NB4 (cell line): ENCODE measurements at places on chromosomes 12 and 14.

DNA sequence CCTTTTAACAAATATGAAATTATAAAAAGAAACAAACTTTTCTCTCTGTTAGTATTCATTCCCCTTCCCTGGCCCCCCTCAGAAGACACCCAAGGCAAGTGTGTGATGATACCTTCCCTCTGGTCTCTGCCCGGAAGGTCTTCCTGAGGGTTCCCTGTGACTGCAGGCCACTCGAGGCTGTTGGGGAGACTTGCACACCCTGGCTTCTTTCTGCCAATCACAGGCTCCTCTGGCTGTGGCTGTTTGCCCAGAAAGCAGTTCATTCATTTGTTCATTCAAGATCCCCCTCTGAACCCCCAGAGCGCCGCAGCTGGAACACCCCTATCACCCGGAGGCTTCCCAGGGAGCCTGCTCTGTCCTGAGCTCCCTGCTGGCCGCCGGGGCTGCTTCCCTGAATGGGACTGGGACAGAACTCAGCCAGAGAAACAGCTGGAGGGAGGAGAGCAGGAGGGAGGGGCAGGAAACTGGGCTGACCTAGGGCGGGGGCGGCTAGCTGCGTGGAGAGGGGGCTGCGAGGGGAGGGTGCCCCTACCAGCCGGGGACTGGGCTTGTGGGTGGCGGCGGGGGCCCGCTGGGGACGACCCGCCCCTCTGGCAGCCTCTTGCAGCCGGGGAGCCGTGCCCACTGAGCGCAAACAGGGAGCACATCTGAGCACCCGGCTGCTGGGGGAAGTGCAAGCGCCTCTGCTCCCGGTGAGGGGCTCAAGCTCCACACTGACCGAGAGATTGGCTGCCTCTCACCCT, at the start of gene CMKLR1:
Gene CMKLR1 (minus strand): TSS at position 397 of the 743 bp plus-strand sequence. CDS start 45,720 bp downstream, outside the sequence.
- DNase-seq = peak; percentile 63

GRCh38 chr12:47820631-47821345, 1.1 kb upstream of the HDAC7 start:
- DNase-seq = no peak

GRCh38 chr12:81095501-81096232, 17.8 kb downstream of the ACSS3 start:
- DNase-seq = no peak

- no peak for DNase-seq
Measured at GRCh38 chr14:101463566-101464171, 97.6 kb upstream of the DIO3 start.

- no peak for DNase-seq
Measured at GRCh38 chr12:110578694-110579534, 4.2 kb downstream of the PPTC7 start.

GRCh38 chr12:65640489-65640901, 183.8 kb upstream of the HMGA2 start:
- peak; percentile 23 for DNase-seq

GRCh38 chr14:94126800-94127199, 2.6 kb downstream of the IFI27L2 start:
- DNase-seq = no peak

GRCh38 chr14:23115039-23115731, 3.9 kb downstream of the CEBPE start:
- DNase-seq = peak; percentile 83

DNA sequence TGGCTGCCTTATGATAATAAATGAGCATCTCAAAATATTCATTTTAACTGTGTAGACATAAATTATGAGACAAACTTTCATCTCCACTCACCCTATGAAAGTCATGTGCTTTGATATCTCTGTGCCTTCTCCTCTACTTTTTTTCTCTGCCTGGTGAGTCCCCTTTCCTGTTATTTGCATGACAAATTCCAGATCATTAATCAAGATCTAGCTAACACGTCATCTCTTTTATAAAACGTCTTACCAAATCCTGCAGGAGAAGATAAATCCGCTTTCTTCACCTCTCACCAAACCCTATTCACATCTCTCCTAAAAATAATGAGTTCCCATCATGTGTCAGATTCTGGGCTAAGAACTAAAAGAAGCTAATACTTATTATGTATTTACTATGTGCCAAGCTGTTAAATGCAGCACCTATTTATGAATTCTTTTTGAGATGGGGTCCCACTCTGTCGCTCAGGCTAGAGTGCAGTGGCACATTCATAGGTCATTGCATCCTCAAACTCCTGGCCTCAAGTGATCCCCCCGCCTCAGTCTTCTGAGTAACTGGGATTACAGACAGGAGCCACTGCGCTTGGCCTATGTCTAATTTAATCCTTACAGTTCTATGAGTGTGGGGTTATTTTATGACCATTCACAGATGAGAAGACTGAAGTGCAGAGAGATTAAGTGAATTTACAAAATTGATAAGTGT, 26.7 kb downstream of the SPX start:
- DNase-seq = no peak

- DNase-seq = no peak
Measured at GRCh38 chr12:31390991-31391390, 65.0 kb upstream of the SINHCAF start.

DNA sequence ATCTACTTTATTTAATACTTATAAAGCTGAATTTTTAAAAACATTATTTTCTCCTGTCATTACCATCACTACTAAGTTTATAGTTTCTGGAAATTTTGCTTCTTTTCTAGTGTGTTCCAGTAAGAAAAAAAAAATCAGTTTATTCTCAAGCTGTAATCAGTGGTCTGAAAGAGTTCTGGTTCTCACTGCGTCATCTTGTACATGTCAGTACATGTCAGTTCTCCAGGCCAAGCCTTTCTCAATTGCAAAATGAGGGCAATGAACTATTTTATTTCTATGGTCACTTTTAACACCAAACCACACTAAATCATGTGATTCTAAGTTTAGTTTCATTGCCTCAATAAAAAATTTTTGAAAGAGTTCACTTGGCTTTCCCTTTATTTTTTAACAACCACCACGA, 468.9 kb upstream of the LRFN5 start:
- no peak for DNase-seq

- no peak for DNase-seq
Measured at GRCh38 chr12:1325666-1326065, 268.7 kb downstream of the FBXL14 start.

- no peak for DNase-seq
Measured at GRCh38 chr12:109192358-109192757, 76.0 kb downstream of the ACACB start.

- DNase-seq = peak; percentile 4
Measured at GRCh38 chr14:75905147-75905904, 76.5 kb downstream of the TGFB3 start.

DNA sequence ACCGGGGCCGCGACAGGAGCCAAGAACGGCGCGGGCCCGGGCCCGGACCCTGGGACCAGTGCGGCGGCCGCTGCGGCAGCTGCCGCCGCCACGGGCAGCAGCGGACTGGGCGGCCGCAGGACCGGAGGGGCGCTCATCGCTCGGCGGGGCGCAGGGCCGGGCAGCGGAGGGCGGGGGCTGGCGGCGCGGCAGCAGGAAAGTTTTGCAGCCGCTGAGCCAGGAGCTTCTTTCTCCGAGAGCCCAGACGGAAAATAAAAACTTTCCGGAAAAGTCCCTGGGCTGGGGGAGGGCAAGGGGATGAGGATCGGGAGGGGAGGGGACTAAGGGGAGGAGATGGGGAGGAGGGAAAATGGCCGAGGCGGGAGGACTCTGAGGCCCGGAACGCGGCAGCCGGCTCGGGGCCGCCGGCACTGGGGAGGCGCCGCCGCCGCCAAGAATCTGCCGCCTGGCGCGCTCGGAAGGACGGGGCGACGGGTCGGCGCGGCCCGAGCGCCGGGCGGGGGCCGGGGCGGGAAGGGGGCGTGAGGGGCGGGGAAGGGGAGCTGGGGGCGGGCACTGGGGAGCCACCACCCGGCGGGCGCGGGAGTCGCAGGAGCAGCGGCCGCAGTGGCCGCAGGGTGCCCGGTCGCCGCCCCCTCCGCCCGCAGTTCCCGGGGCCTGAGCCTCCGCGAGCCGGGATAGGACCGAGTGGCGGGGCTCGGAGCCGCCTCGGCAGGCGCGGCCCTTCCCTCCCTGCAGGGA, at the start of gene PRKD1:
Gene PRKD1 (minus strand): TSS at position 472 of the 741 bp plus-strand sequence.
- no peak for DNase-seq

GRCh38 chr14:25803386-25804018, 753.6 kb upstream of the STXBP6 start:
- DNase-seq = no peak

- DNase-seq = no peak
Measured at GRCh38 chr14:75725481-75725880, 64.4 kb downstream of the TTLL5 start.

DNA sequence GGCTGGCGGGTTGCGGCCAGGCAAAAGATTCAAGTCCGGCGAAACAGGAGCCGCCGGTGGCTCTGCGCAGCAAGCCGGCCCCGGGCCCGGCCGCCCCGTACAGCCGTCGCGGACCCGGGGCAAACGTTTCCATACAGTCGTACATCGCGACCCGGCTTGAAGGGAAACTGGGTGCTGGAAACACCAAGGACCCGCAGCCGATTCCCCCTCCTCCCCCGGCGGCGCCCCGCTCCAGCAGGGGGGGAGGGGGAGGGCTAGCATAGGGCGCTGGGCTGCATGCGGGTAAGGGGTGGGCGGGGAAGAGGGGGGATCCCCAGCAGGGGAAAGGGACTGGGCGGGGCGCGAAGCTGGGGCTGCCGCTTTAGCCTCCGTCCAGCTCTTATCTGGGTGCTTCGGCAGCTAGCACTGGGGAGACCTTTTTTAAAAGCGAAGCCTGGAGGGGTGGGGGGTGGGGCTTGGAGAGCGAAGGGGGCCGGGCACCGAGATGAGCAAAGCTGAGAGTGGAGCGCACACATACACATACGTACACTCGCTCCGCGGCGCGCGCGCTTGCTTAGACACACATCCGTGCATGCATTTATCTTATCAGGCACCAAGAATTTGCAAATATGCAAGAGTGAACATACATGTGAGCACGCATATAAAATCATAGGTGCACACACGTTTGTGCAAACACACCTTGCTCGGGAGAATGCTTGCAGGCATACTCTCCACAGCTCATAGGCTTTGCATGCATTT, 11.9 kb downstream of the RARG start:
- DNase-seq = peak; percentile 70

GRCh38 chr14:35133542-35134328, 11.4 kb downstream of the PRORP start:
- DNase-seq = no peak
